Activated CD4-positive, CD25-positive, alpha-beta regulatory T cell (primary cell): ENCODE measurements at places on chromosomes 6 and 20.

DNA sequence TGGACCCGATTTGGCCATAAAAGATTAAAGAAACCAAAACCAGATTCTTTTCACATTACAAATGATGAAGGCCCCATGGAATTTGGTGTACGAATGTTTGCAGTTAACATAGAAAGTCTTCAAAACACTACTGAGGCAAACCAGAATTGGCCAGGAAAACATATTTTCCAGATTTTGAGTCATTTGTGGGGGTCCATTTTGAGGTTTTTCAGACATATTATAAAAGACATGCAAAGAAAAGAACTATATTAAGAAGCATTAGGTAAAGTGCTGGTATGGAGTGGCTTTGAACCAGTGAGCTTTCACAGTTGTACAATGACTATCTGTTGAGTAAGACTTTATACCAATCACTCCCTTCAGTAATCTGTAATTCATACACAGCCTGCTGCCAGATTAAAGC is 168.9 kb upstream of the COL21A1 start:
- no peak for DNase-seq

- DNase-seq: no peak
These were observed 65.6 kb downstream of the CDC5L start for GRCh38 chr6:44453146-44453545.

DNA sequence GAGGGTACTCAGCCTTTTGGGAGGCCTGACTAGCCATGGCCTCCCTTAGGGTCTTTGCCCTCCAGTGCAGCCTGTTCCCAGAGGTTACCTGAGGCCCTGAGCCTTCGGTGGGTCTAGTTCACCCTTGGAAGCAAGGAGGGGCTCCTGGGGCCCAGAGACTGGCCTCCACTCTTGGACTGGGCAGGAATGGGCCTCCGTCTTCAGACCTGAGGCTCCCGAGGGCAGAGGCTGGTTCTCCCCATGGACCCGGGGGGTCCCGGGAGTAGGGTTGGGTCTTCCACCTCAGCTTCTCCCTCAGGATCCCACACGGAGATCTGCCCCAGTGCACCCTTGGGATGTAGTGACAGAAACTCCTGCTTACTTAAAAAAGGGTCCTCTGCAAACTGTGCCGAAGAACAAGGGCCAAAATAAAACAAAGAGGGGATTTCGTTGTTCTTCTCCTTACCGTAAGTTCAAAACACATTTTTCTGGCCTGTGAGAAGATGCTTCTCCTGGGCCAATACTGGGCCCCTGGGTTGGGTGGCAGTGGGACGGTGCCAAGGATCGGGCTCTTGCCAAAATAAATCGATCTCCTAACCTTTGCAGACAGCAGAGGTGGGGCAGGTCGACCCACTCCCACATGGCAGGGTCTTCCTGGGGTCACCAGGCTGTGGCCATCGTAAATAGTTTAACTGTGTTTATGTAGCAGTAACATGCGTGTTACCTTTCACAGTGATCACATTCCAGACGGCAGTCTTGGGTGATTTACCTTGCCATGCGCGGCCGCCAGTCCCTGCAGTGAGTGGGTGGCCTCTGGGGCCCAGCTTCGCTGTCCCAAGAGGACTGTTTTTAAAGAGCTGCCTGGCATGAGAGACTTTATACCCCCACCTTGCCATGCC is 151.8 kb downstream of the VEGFA start:
- no peak for DNase-seq

GRCh38 chr6:83292900-83293843 is 100.0 kb downstream of the RWDD2A start:
- no peak for DNase-seq

- no peak for DNase-seq
These were observed 73.3 kb downstream of the KLHL32 start for GRCh38 chr6:96997788-96998187.

DNA sequence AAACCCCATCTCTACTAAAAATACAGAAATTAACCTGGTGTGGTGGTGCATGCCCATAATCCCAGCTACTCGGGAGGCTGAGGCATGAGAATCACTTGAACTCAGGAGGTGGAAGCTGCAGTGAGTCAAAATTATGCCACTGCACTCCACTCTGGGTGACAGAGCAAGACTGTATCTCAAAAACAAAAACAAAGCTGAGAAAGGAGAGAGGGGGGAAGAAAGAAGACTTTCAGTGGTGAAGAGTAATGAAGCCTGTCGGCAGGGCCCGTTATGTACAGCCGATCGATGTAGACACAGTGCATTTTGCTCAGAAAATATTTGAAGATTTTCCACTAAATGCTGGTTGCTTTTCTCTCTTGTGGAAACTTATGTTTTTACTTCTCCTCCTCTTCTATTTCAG is 13.8 kb downstream of the VAPB start:
- DNase-seq: no peak

DNA sequence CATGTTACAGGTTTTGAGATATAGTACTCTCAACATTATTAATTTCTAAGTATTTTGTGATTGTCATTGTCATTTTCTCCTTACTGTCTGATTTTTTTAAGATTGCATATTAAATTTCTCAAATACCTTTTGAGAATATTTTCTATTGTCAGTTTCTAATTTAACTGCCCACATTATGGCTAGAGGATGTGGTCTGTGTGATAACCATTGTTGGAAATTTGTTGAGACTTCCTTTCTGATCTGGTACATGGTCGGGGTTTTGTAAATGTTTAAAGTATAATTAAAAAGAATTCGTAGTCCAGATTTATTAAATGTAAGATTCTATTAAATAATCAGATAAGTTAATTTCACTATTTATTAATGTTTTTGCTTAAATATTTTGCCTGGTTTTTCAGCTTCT is 60.1 kb downstream of the SLX4IP start:
- DNase-seq: no peak

- DNase-seq: no peak
These were observed 26.7 kb downstream of the RNASET2 start for GRCh38 chr6:166929542-166930189.

DNA sequence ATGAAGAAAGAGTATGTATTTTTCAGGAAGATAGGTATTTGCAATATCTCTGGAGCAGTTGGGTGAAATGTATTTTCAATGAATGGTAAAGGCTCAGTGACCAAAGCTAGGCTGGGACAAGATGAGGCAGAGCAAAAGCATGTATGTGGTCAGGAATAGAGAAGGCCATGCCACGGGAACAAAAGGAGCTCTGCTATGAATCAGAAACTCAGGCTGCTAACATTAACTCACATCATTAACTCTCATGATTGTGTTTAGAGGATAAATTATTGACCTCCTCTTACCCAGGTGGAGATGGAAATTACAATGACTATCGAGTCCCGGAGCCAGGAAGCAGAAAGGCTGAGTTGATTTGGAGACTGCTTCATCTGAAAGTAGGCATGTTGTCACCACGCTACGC is 220.2 kb downstream of the FUT9 start:
- DNase-seq: no peak

- no peak for DNase-seq
These were observed 11.6 kb downstream of the CDH22 start for GRCh38 chr20:46296526-46297250.

- no peak for DNase-seq
These were observed 21.3 kb downstream of the PRR18 start for GRCh38 chr6:166286839-166287271.
